ENCODE measurements at places on chromosomes 7 and 10.

- no peak for DNase-seq
Observed at GRCh38 chr7:36970551-36971514, 246.5 kb upstream of the AOAH start.

DNA sequence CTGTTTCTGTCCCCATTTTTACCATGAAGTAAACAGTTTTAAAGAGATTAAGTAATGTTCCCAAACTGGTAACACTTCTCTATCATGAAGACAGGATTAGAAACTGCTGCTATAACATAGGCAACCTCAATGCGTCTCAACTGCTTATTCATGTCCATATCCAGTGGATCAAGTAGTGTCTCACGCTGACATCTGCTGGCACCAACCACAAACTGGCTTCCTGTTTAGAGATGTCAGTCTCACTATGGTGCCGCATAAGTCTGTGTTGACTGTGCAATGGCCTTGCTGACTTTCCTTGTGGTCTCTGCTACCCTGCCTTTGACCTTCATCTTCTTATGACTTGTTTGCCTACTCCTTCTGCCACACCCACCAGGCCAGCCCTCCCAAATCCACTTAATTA, 369.6 kb upstream of the DPP6 start:
- no peak for DNase-seq

DNA sequence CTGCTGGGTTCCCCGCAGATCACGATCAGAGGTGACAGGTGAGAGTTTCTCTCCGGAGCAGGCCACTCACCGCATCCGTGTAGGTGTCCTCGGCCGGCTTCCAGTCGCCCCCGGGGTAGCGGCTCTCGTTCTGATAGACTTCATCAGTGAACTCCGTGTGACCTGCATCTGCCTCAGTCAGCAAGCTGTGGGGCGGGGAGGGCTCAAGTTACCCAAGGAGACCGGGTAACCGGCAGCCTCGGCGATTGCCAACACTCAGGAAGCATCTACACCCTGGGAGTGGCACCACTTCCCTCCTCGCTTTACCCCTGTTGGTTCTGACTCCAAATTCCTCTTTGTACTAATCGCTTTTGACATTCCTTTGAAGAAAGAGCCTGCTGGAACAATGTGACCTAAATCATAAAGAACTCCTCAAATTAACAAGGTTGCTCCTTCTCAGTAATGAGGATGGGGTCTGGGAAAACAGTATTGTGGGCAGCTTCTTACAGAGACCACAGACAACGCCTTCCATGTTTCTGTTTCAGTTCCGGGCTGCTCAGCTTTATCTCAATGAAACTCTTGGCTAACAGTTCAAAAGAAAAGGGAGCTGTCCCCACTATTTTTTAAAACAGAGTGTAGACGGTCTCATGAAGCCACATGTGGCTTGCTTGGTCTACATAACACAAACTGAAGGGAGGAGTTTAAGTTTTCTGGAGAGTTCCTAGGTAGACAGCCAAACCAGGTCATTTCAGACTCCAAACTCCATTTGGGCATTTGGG, 118.1 kb downstream of the MYOF start:
- DNase-seq = no peak

DNA sequence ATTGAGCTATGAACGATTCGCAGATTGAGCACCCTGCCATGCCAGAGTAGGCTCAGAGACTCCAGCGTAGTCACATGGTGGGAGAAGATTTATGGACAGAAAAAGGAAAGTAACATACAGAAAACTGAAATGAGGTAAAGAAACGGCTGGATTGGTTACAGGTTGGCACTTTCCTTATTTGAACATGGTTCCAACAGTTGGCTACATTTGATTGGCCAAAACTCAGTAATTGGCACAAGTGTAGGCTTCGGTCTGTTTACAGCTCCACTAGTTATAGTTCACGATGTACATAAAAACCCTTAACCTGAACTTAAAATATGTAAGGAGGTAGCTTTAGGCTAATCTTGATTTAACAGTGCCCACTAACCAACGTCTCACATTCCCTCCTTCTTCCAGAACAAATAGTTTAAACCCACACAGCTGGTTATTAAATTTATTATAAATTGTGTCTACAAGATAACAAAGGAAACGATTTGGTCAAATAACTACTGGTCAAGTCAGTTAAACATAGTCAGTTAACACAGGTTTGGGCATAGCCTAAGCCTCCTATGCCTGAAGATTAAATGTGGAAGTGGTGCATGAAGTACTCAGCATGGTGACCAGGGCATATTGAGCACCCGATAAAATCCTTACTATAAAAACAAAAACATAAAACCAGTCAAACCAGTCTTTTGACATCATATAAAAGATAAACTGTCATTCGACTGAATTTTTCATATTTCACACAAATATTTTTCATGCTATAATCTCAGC, 17.9 kb upstream of the MTERF1 start:
- no peak for DNase-seq

DNA sequence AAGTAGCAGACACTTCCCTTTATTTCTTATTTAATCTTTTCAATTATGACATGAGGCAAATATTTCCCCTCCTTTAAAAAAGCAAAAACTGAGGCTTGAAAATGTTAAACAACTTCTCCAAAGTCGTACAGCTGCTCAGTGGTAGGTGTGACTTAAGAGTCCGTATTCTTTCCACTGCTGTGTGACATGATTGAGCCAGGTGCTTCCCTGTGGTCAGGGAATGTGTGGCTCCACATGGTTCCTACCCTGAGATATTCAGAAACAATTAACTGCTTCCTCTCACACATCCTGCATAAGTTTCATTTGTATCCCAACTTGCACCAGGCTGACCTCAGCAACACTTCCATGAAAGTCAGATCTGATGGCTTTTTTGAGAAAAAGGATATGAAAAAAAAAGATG, 13.6 kb downstream of the OPALIN start:
- no peak for DNase-seq

DNA sequence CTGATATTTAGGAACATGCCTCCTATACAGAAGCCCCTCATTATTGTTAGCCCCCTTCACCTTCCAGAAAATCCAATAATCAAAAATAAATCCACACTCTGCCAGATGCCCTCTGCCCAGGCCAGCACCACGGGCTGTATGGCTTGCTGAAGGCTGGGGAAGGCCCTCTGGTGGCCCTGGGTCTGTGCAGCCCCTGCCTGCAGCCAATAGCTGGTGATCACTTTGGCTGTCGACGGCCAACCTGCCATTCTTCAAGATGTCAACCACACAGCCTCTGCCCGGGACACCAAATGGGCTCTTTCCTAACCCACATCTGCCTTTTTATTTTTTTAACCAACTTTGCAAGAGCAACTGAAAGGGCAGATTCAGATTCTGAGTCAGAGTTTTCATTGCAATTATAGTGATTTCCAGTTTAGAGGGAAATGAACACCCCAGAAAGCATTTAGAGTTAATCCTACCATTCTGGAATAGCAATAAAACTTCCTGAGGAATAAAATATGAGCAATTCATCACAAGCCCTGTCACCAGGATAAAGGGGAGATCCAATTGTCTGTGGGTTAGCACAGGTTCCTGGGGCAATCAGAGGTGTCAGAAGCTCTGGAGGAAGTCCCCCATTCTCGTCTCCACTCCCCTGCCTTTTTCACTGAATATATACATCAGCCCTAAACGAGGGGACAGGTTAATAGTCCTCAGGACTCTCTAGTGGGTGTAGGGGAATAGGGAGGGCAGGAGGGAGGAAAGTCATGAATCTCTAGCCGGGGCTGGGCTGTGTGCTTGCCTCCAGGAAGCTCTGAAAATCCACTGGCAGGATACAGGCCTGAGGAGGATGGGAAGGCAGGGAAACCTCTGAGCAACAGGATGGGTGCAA, 211.3 kb downstream of the GRID1 start:
- no peak for DNase-seq

DNA sequence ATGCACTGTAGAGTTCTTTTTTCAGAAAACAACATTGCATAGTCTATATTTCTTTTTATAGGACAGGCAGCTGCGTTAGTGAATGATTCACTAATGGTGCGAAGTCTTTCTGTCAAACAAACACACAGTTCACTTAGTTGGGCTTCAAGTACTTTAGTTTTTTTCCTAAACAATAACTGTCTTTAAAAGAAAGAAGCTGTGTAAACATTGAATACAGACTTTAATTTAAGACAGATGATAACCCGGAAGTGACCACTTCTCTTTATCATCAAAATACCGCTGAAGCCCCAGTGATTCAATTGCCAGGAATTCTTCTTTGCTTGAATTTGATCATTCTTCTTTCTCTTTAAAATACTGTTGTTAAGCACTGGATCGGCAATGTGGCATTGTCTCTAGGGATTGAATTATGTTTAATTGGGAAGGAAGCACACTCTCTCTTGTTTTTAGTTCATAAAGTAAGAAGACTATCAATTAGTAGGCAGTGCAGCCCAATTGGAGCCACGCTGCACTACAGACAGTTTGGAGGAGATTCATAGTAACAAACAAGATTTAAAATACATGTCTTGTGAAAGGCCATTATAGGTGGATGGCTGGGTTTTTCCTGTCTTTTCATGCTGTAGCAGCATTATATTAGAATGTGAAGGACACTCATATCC, 30.4 kb downstream of the CNTNAP2 start:
- DNase-seq = no peak

DNA sequence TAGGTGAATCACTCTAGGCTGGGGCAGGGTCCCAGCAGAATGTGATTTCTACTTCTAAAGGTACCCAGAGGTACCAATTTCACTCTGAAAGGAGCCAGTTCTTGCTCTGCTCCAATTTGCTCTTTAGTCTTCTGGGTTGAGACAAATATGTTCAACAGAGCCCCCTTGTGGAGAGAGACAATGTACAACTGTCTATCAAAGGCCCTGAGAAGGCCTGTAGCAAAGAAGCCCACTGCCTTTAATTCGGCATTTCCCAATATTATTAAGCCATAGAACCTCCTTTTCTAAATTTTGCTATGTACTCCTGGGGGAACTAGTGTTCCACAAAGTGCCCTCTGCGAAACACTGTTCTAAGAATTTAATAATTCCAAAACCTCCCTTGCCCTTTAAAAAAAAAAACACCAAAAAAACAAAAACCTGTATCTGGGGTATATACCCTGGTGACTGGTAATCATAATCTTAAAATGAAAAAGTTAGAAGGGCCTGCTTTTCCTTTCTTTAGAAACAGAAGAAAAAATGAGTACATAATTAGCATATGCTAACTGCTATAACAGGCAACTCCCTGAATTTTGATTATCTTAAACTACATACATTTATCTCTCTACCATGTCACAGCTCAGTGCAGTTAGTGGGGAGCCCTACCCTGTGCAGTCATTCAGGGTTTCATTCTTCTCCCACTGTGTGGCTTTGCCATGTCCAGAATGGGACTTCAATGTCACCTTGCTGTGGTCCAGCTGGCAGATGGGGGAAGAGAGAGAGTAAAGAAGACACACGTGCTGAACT, 160.9 kb upstream of the BMPER start:
- DNase-seq = peak; percentile 8

GRCh38 chr10:12156367-12157123, 27.1 kb downstream of the SEC61A2 start:
- DNase-seq = no peak

- DNase-seq = peak; percentile 44
Observed at GRCh38 chr7:50369143-50370026, 64.9 kb downstream of the IKZF1 start.

DNA sequence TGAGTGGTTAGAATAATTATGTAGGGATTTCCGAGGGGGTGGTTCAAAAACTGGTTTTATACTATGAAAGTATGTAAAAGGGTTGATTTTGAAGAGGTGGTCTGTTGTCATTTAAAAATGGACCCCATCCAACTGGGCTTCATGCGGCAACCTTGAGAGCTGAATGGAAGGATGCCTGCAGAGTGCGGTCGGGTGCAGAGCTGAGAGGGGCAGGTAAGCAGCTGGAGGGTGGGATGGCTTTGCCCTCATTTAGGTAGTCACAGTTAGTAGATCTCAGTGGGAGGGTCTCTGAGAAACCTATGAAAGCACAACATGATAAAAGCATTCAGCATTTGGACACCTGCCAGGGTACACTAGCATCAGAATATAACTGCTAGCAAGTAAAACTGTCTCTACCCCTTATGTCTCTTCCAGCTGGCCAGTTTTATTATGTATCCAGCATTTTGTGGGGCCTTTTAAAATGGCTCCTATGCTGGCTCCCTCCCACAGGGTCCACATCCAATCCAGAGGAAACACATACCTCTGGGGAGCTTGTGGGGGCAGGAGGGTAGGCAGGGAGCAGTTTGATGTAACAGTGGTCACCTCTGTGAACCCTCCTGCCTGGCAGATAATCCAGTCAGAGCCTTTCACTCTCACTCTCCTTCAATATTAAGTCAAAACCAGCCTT, 75.9 kb upstream of the MAGI2 start:
- DNase-seq = no peak

- no peak for DNase-seq
Observed at GRCh38 chr10:6279540-6280267, 77.0 kb downstream of the PFKFB3 start.

DNA sequence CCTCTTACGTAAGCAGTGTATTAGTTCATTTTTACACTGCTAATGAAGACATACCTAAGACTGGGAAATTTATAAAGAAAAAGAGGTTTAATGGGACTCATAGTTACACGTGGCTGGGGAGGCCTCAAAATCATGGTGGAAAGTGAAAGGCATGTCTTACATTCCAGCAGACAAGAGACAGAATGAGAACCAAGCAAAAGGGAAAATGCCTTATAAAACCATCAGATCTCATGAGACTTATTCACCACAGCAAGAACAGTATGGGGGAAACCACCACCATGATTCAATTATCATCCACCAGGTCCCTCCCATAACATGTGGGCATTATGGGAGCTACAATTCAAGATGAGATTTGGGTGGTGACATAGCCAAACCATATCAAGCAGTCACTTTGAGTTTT, 126.3 kb upstream of the CXCL12 start:
- DNase-seq = no peak

- no peak for DNase-seq
Observed at GRCh38 chr7:46908770-46909169, 673.1 kb downstream of the TNS3 start.

GRCh38 chr7:7478569-7478968, 57.1 kb downstream of the COL28A1 start:
- DNase-seq = no peak

DNA sequence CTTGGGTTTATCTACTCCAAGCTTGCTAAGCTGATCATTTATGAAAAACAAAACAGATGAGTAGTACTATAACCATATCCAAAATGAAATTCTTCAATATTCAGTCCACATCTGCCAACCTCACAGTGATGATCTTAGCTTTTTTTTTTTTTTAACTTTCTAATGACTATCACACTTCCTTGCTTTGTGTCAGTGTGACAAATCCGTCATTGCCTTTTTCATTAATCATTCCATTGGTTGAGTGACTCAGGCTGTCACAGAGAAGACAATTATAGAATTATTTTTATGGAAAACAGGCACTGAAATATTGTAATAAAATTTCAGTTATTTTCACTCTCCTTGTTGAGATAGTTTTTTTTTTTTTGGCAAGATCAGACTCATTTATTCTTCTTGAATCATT, 70.7 kb downstream of the CPVL start:
- no peak for DNase-seq

GRCh38 chr10:24374134-24374915, 165.4 kb downstream of the KIAA1217 start:
- DNase-seq = peak; percentile 51

Measured in NCI-H526 (cell line).